ENCODE measurements at places on chromosomes 16 and 17.

DNA sequence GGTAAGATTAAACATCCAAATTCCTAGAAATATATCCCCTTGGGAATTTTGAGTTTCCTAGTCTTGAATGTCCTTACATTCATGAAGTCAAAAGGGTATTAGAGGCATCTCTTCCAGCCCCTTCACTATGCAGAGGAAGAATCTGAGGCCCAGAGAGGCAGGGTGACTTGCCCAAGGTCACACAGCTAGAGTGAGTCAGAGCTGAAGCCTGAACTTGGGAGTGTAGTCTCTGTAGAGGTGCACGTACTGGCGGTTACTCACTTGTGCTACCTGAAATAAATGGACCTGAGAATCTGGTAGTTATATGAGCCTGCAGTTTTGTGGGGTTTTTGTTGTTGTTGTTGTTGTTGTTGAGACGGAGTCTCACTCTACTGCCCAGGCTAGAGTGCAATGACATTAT, 164.0 kb downstream of the XYLT1 start:
- DNase-seq, result no peak

DNA sequence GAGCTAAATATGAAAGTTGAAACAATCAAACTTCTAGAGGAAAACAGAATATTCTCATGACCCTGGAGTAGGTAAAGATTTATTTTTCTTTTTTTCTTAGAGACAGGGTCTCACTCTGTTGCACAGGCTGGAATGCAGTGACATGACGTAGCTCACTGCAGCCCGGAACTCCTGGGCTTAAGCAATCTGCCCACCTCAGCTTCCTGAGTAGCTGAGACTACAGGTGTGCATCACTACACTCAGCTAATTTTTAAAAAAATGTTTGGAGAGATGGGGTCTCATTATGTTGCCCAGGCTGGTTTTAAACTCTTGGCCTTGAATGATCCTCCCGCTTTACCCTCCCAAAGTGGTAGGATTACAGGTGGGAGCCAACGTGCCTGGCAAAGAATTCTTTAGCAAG, 15.5 kb downstream of the IKZF3 start:
- no peak for DNase-seq

DNA sequence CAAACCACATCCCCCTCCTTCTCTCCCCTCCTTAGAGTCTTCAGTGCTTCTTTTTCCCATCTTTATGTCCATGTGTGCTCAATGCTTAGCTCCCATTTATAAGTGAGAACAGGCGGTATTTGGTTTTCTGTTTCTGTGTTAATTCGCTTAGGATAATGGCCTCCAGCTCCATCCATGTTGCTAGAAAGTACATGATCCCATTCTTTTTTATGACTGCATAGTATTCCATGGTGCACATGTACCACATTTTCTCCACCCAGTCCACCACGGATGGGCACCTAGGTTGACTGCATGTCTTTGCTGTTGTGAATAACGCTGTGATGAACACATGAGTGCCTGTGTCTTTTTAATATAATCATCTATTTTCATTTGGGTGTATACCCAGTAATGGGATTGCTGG, 44.3 kb downstream of the SLC39A11 start:
- no peak for DNase-seq

DNA sequence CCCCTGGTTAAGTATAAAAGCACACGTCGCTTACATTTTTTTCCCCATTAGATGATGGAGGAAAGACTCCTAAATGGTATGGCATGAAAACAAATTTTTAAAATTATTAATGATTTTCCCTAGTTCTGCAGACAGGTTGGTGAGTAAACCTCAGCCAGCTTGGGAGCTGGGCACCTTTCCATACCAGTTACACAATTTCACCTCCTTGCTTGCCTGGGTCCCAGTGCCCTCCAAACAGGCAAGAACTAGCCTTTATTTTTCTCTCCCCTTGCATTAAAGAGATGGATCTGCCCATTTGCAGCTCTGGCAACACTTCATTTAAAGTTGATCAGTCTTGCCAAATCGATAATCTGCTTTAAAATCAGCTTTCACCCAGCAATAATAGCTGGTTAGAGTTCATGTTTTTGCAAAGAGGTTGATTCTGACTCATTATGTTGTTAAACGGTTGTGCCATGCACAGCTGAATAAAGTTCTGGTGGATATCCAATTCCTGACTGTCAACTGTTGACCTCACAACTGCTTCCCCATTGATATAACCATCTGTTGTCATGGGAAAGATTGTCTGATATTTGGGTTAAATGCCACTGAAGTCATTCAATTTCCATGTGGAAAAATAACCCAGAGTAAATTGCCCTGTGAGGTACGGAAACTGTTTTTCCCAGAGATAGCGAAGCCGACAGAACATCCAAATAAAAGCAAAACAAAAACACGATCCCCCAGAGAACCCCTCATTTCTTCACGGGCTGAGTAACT, 1.3 kb downstream of the C17orf58 start:
- no peak for DNase-seq

DNA sequence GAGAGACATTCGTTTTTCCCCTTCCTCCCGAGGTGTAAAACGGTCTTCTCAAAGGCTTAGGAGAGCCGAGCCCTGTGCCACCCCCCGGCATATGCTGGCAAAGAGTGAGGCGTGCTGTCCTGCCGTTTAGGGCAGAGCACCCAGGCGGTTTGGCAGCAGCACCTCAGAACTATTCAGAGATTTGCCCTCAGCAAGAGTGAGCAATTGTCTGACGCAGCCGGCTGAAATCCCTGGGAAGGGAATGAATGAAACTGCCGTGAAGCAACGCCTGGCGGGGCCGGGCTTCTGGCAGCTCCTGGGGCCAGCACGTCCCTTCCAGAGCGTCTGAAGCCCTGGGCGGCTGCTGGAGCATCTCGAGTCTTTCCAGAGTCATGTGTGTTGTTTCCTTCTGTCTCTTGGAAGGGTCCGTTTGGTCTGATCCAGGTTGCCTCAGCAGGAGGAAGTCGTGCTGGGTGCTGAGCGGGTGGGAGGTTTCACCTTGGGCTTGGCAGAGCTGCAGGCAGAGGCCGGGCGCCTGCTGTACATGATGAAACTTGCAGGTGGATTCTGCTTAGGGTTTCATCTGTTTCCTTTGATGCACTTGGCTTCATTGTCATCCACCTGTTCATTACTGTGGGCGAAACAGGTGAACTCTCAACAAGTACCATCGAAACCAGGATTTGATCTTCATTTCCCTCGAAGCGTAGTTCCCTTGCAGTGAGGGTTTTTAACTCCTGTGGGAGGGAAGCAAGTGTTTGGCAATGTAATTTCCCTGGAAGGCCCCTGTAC, 35.4 kb downstream of the TBCD start:
- no peak for DNase-seq

DNA sequence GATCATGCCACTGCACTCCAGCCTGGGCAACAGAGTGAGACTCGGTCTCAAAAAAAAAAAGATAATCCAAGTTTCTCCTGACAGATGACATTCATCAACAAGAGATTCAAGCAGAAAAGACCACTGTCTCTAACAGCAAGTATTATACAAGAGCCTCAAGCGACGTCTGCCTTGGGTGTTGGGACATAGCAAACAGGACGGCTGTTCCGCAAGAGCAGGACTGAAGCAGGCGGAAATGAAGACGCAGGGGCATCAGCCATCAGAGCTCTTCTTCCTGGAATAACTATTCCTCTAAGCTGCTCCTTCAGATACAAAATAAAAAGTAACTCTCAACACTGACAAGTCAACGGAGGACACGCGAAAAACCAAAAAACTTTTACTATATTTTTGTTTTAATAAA, 54.0 kb downstream of the ANKRD11 start:
- DNase-seq, result no peak

DNA sequence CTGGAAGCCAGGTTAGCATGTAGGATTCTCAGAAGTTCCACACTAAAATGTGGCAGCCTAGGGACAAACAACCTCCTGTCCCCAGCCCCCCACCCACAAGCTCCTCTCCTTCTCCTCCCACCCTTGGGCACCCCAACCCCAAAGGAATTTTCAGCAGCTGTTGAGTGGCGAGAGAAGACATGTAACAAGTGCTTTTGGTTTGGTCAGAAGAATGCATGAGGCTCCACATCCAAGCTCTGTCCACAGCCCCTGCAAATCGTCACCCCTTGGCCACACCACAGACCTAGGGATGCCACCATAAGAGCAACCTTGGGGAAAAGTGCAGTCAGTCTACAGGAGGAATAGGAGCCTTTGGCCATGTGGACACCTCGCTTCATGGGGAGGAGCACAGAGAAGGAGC, 11.9 kb upstream of the RAB37 start:
- DNase-seq, result no peak

Data from effector CD4-positive, alpha-beta T cell (primary cell).